Stimulated activated CD8-positive, alpha-beta memory T cell treated with anti-CD3 and anti-CD28 coated beads, Interleukin-7, amount 100 ng/mL, for 1 hour (primary cell): ENCODE measurements at places on chromosomes 12 and 14.

- DNase-seq = no peak
Measured at GRCh38 chr12:107929436-107929835, 154.9 kb downstream of the ASCL4 start.

- DNase-seq = no peak
Measured at GRCh38 chr14:69705706-69706105, 61.2 kb upstream of the SRSF5 start.

DNA sequence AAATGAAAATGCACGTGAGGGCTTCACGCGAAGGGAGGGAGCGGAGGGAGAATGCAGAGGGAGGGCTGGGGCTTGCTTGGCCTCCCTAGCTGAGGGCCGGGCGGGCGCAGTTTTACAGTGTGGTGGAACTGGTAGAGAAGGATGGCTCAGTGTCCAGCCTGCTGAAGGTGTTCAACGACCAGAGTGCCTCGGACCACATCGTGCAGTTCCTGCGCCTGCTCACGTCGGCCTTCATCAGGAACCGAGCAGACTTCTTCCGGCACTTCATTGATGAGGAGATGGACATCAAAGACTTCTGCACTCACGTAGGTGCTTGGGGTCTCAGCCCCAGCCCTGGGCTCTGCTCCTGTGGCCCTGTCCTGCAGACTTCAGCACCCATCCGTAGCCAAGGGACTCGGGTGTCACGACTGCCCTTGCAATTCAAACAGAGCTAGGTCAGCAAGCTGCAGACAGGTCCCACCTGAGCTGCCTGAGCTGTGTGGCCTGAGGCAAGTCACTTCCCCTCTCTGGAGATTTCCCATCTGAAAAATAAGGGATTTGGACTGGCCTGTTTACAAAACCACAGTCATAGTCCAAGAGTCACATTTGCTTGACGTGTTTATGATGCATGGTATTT is 18.4 kb downstream of the OTUB2 start:
- DNase-seq = no peak

- no peak for DNase-seq
Measured at GRCh38 chr14:54486685-54487084, 2.1 kb downstream of the GMFB start.

DNA sequence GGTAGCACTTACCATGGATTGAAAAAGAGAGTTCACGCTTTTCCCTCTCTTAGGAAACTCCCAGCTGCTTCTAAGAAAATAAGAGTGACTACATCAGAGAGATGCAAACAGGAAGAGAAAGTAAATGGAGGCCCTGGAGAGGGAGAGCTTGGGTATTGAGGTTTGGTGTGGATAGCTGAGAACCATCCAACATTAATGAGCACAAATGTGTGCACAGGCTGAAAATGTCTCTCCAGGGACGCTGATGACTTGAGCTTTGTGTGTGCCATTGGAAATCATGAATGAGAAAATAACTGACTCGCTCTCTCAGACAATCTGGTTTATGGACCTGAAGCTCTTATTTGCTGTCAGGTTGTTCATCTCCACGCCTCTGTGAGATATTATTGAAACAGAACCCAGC is 318.8 kb downstream of the NRXN3 start:
- DNase-seq = no peak

GRCh38 chr12:51686727-51687126 is 95.7 kb downstream of the SCN8A start:
- DNase-seq = no peak

- DNase-seq = no peak
Measured at GRCh38 chr14:62916551-62916950, 128.7 kb downstream of the KCNH5 start.

GRCh38 chr12:1768615-1769014 is 51.8 kb upstream of the LRTM2 start:
- DNase-seq = no peak

DNA sequence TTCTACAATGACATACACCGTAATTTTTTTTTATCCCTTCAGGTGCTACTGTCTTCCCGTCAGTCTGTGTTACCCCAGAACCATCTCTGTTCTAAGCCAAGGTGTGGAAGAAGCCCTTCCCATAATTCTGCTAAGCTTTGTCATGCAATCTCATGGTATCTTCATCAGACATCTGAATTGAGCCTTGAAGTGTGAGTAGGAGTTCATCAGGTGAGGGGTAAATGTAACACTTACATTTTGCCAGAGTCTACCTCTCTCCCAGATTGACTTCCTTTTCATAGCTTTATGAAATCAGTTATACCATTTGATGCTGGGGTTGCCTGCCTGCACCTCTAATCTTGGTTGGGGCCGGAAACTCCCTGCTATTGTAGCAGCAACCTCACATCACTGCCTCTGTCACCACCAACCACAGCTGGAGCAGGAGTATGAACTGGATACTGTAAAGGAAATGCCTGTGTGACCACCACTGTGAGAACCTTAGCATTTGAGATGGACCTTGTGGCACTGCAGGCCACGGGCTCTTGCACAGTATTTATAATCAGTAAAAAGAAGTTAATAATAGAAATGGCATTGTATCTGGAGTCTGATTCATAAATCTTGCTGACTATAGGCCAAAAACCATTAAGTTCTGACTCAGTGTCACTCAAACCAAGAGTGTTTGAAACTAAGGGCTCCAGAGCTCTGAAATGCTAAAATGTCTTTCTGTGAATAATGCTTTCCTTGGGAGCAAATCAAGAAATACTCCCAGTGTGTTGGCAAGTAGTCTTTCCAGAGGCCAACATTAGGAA is 58.7 kb upstream of the STK38L start:
- DNase-seq = no peak

DNA sequence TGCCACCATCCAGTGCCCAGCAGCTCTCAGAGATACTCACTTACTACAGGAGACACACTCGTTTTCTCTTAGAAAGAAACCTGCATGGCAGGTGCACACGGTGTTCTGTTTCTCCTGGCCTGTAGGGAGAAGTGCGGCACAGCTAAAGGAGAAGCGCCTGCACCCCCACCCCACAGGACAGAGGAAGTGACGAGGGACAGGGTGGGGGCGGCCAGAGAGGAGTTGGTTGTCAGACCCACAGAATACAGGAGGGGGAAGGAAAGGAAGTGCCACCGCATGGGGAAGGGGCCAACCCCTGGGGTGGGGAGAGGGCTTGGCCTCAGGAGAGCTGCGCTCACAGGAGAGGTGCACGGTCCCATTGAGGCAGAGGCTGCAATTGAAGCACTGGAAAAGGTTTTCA is 8.8 kb downstream of the TNFRSF1A start:
- no peak for DNase-seq

- no peak for DNase-seq
Measured at GRCh38 chr12:24020397-24021163, 71.1 kb upstream of the SOX5 start.

GRCh38 chr14:51638071-51638944 is 13.4 kb upstream of the FRMD6 start:
- no peak for DNase-seq

- no peak for DNase-seq
Measured at GRCh38 chr12:24066865-24067264, 117.4 kb upstream of the SOX5 start.

GRCh38 chr14:71204231-71204630 is 297.0 kb downstream of the PCNX1 start:
- no peak for DNase-seq

GRCh38 chr12:19461999-19462398 is 22.7 kb downstream of the AEBP2 start:
- DNase-seq = no peak

GRCh38 chr12:107440606-107441005 is 245.0 kb upstream of the PWP1 start:
- DNase-seq = no peak

DNA sequence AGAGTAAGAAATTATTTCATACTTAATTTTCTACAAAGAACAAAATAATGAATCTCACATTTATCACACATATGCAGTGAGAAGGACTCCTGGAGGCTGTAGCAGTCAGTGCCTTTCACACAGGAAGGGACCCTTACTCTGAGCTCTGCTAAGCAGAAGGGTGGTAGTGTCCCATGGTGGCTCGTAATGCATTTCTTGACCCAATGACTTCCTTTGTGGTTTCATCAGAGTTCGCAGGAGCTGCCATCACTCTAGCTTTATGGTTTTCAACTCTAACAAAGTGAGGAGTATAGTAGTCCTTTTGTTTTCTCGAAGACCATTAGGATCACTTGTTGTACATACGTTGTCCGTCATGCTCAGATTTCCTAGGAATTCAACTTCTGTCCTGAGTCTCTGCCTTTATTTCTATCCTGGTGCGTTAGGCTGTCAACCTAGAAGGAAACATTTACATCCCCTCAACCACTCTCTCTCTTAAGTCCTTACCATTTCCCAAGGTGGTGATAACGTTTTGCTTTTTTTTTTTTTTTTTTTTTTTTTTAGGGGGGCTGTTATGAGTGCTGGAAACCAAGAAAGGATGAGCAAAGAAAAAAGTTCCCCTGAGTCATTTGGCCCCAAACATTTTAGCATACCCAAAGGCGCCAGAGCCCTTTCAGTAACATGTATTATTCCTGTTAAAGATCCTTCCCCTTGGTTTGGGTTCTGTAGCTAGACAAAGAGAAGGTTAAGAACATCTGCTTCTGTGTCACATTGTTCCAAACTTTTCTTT is 37.2 kb downstream of the GABARAPL1 start:
- peak; percentile 24 for DNase-seq

DNA sequence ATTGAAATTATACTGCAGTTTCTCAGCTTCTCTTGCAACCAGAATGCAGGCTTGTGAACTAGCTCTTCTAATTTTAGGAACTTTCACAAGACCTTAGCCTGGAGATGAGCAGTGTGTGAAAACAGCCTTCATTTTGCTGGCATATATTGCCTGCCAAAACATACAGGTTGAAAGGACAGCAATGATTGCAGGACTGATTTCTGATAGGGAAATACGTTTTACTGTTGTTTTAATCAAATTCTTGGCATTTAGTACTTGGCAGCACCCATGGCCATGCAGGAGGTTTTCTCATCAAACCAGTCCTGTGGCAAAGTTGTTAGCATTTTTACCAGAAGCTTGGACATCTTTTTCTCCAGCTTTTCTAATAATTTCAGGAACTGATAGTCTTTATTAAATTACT is 91.9 kb upstream of the MUCL1 start:
- DNase-seq = no peak

- no peak for DNase-seq
Measured at GRCh38 chr14:46788994-46789393, 137.4 kb upstream of the RPL10L start.

DNA sequence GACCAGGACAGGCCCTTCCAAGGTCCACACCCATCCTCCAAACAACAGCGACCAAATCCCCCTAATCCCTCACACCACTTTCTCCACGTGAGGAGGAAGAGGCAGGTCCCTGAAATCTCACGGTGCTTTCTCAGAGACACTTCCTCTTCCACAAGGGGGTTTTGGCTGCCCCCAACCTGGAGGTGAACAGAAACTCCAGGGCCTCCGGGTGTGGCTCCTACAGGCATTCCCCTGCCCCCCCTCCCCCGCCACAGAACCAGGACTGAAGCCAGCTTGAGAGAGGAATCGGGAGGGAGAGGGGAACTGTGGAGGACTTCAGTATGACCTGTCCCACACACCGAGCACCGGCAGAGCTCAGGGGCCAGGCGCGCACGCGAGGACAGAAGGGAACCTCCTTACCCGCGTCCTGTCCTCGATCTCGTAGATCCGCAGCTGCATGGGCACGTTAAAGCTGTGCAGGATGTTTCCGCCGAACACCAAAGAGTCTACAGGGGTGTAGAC is 60.2 kb downstream of the KDM2B start:
- DNase-seq = no peak

GRCh38 chr12:42477941-42478340 is 111.6 kb downstream of the PRICKLE1 start:
- DNase-seq = no peak
